ENCODE measurements at places on chromosomes 12 and 14.
A peak's percentile ranks its signal among the peaks of the same experiment; 100 is the strongest.

- peak; percentile 57 for DNase-seq
These were observed 88.5 kb upstream of the ANO4 start for GRCh38 chr12:100706033-100706432.

DNA sequence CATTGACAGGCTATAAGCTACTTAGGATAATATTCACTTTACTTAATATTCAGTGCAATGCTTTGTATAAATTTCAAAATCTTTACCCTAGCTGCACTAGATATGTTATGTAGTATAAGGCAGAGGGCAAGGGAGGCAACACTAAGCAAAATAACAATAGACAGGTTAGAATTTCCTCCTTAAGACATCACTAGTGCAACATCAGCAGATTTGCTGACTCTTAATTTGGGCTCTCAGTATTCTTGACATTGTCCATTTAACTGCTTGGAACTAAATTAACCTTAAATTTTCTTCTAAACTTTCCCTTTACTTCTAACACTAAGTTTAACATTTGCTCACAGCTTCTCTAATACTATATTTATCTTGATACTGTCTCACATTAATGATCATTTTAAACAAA is 273.9 kb downstream of the DIO2 start:
- DNase-seq = no peak

GRCh38 chr12:82357340-82357739 is 847 bp downstream of the CCDC59 start:
- DNase-seq = no peak

DNA sequence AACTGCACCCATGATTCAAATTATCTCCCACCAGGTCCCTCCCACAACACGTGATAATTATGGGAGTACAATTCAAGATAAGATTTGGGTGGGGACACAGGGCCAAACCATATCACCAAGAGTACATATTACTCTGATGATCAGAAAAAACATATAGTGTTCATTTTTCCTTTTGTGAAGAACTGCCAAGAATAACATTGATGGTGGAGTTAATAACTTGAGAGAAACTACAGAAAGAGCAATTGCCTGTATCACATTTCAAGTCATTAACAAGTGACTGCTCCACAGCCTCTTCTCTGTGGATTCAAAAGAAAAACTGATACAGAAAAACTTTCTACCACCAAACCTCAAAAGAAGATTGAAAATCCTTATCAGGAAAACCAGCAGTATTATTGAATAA is 34.7 kb downstream of the GRIP1 start:
- DNase-seq = no peak

GRCh38 chr14:89640141-89640540 is 223.1 kb upstream of the FOXN3 start:
- DNase-seq = no peak

GRCh38 chr12:20450591-20451180 is 82.3 kb downstream of the PDE3A start:
- DNase-seq = peak; percentile 37

- DNase-seq = peak; percentile 36
These were observed 158.6 kb upstream of the PARP11 start for GRCh38 chr12:4031703-4032291.

- DNase-seq = no peak
These were observed 444.4 kb downstream of the NRXN3 start for GRCh38 chr14:78614593-78614992.

- no peak for DNase-seq
These were observed 35.4 kb upstream of the HMGA2 start for GRCh38 chr12:65788912-65789311.

DNA sequence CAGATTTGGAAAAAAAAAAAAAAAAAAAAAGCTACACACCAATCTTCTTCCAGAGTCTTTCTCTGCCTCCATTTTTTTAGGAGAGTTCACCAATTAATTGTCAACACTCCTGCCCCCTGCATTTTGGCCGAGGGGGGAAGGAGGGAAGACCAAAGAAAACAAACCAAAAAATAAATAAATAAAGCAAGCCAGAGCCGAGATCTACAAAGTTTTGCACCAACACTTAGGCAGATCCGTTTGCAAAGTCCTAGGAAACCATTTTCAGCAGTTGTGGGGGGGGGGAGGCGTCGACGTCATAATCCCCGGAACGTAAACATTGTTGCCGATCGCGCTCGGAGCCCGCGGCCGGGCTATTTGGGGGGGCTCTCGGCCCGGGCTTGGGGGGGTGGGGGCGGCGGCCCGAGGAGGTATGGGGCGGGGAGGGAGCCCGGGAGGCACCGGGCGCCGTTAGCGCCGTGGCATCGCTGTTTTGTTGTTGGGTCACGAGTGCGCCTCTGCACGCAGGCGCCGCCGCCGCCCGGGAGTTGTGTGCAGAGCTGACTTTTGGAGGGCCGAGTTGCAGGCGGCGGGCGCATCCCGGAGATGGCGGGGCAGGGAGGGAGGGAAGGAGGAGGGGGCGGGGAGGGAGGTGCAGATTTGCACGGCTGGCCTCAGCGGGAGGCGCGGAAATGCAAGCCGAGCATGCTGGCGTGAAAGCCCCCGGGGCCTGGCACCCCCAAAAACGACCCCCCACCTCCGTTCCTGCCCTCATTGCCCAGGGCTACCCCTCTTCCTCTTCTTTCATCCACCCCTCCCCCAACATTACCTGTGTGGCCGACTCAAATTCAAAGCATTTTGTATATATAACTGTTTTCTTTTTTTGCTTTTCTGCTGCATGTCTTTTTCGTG is 598 bp downstream of the KDM2B start:
- peak; percentile 54 for DNase-seq

DNA sequence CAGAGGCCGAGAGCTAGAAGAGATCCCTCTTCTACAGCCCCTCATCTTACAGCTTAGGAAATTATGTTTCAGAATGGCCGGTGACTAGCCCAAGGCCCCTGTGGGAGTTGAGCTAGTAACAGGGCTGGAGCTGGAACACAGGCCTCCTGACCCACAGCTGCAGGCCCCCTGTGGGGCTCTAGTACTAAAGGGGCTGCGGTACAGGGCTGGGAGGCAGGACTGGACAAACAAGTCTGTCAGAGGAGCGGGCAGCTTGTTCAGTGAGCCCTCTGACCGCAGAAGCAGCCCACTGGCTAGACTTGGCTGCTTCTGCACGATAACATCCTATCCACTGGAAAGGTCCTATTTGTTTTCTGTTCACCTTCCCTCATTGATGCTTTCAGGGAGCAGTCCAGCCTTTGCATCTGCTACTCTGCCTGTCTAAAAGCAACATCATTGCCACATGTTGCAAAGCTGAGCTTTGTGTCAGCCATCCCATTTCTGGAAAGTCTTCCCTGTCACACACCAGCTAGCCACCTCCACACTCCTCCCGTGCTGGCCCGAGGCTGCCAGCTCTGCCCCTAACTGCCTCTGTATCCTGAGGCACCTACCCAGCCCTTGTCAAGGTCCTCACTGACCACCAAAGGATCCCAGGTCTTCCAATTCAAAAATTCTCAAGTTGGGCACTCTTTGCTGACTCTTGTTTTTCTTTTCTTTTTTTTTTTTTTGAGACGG is 10.2 kb downstream of the PSMC1 start:
- DNase-seq = no peak

DNA sequence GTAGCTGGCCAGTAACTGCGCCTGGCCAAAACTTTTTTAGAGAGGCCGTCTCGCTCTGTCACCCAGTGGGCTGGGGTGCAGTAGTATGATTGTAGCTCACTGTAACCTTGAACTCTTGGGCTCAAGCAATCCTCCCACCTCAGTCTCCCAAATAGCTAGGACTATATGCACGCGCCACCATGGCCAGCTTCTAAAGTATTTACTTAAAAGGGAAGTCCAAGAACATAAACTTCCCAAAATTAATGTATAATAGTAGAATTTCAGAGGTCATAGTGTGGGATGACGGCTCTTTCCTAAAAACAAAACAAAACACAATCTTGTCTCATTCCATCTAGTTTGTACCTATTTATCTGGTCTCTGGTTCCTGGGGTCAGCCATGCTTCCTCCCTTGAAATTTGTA is 42.2 kb upstream of the FOS start:
- DNase-seq = no peak

GRCh38 chr12:5778821-5779220 is 166.2 kb downstream of the ANO2 start:
- no peak for DNase-seq

GRCh38 chr12:128286970-128287369 is 20.0 kb downstream of the TMEM132C start:
- no peak for DNase-seq

DNA sequence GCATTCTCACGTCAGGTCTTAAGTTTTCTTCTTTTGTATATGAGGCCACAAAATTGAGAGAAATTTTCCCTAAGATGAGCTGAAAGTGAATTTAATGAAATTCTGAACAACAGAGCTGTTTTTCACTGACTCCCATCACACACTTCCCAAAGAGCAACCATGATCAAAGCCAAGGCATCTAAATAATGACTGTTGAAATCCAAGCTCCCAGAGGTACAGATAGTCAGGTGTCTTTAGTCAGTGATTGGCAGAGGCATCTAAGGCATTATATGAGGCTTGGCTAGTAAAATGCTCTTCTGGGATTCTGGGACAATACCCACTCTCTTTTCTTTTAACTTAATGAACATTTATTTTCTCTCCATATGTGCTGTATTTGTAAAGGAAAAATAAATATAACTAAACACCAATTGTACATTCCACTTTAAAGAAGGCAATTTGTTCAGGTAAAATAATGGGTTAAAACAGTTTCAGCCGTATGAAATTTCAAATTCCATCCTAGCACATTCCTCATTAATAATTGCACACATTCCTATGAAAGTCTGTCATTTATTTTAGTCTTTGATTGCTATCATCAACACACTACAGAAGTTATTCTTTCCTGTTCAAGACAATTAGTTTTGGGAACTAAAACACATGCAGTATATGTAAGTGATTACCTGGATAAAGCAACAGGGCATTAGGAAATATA is 871 bp upstream of the SSTR1 start:
- no peak for DNase-seq

DNA sequence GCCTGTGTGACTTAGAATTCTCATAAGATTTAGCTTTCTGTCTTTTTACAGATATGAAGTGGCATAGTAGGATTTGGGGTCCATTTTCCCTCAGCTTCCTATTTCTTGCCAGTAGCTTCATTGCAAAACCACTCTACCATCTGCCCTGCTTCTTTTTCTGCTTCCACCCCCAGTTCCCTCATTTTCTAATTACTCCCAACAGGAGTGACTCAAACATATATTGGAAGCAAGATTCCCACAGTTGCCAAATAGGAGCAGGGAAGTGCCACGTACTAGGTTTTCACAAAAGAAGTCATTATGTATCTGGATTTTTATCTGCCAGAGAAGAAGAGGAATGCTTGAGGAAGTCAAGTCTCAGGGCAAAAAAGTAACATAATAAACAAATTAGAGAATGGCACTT is 64.1 kb downstream of the ANO4 start:
- DNase-seq = no peak

DNA sequence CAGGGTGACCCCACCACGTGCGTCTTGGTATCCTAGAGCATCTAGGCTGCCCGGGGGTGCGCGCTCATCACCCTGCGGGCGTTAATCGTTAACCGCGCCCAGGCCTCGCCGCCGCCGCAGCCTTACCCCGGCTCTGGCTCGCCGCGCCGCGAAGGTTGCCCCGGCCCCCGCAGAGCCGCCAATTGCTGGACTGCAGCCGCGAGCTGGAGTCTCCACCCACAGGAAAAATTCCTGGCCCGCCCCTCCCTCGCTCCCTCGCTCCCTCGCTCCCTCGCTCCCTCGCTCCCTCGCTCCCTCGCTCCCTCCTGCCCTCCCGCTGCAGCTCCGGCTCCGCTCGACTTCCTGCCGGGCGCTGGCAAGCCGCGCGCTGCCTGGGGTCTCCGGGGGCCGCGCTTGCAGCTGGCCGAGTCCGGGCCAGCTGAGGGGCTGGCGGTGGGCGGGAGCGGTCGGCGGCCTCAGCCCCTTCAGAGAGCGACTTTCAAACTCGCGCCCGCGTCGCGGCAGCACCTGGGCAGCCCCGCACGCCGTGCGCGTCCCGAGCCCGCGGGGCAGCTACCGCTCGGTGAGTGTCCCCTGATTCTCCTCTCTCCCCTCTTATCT is at the start of gene PLEKHG3:
PLEKHG3 (plus strand) TSS at position 282 of the 600 bp plus-strand sequence. CDS start 23,208 bp downstream, outside the sequence.
- peak; percentile 48 for DNase-seq

DNA sequence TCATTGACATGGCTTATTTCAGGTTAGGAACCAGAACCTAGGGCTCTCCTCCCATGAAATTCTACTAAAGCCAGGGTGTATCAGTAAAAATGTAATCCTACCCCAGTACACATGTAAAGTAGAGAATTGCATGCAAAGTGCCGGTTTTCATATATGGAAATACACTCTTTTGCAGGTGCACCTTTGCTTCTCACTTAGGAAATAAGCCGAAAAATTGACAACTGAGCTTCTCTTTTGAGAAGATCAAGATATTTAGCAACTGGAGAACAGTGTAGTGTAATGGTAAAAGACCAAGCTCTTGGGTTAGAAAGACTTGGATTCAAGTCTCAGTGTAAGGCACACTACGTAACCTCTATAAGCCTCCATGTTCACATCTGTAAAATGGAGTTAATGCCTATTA is 82.4 kb downstream of the SLC38A6 start:
- DNase-seq = no peak

GRCh38 chr14:52338051-52338681 is 24.1 kb downstream of the PTGER2 start:
- DNase-seq = peak; percentile 47

- no peak for DNase-seq
These were observed 631 bp upstream of the PTGR2 start for GRCh38 chr14:73851000-73851399.

DNA sequence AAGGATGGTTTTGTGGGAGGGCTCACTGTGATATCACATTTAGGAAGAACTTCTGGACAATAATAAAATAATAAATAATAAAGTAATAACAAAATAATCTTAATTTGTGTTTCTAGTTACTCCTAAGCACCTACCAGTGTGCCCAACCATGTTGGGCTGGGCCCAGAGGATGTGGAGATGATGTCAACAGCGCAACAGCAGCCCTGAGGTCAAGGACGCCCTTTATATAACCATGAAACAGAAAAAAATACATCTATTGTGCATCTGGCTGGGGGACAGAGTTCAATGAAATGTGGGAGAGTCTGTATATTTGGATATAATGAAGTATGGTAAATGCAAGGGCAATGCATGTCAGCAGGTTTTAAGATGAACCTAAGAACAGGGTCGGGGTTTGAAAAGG is 552.8 kb downstream of the VRK1 start:
- no peak for DNase-seq

DNA sequence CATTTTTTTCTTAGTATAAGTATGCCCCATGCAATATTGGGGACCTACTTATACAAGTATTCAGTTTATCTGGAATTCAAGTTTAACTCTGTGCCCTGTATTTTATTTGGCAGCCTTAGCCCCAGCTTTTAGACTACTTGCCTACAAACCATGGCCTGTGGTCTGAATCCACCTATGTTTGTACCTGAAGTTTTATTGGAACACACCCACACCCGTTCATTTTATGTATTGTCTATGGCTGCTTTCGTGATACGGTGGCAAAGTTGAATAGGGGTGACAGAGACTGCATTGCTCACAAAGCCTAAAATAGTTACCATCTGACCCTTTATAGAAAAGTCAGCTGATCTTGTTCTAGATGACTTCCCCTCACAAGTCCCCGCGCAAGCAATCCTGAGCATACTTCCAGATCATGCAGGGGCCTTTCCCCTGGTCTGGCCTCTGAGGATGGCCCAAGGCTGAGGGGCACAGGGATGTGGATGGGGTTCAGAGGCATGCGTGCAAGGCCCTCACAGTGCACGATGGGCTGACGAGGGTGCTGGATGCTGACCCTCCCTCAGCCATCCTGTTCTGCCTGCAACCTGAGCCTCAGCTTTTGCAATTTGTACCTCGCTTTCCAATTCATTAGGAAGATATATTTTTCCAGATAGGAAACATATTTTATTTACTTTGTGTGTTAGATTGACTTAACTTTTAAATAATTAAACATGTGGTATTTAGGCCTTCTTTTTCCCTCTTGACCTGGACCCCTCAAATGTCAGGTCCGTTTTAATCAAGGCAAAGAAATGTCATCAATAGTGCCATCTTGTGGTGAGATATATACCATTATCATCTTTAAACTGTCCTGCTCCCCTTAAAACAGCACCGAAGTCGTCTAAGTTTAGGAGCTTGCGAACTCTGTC is 527.3 kb upstream of the CCDC196 start:
- peak; percentile 12 for DNase-seq

Measured in fibroblast of gingiva (primary cell).